NCI-H2227 treated with DMSO at 0.1 percent for 48 hours (cell line): ENCODE measurements at places on chromosomes 3 and 15.

DNA sequence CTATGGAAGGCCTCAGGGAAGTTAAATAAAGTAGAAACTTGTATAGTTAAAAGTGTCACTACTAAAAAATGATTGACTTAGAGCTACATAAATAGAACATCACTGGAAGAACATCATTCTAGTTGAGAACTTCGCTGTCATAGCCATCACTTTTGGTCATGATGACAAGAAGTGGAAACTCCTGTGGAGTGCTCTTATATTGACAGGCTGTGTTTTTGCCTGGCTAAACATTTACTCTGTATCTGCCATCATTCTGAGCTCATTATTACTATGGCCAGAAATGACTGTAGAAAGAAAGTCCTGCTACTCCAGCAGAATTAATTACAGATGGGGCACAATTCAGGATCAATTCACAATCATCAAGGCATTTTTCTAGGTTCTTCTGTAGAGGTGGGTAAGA, 165.1 kb upstream of the GOLIM4 start:
- no peak for DNase-seq

DNA sequence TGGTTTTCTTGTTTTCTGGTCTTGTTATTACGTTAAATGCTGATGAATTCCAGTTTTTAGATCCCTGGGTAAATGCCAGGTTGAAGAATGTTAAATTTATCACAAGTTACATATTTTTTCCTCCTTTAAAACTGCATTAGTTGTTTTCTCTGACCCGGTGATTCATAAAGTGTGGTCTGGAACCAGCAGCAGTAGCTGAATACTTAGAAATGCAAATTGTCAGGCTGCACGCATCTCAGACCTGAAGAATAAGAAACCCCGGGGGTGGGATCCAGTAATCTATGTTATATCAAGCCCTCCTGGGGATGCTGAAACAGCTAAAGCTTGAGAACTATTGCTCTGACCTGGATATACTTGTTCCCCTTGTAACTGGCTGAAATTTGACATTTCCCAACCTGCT, 69.1 kb downstream of the PEX5L start:
- no peak for DNase-seq

GRCh38 chr3:151062611-151063010, 22.9 kb upstream of the MED12L start:
- DNase-seq, result no peak

- DNase-seq, result no peak
Observed at GRCh38 chr3:187966636-187967406, 187.1 kb upstream of the LPP start.

DNA sequence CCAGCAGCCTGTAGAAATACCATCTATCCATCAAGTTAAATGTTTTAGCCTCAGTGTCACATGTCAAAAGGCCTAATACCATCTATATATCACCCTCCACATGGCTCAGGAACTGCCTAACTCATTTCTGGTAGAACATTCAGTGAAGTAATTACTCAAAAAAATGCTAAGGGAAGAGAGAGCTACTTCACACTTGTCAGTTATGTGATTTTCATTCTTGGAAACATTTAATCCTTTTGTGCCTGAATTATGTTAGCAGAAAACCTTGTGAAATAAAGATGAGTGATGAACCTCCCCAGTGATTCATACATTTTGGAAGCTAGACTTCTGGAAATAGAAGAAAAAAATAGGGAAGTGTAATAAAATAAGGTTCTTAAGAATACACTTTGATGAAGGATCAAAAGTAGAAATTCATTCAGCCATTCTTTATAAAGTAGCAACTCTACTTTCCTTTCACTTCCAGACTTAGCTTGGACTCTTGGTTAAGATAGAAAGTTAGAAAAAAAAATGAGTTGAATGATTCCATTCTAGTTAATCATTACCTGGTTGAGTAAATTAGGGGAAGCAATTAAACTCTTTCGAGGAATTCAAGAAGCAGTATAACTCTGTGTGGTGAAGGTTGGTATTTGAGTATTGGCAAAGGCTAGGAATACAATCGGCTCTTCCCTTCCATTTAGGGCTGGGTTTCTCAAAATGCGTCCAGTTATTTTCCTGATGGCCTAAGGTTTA, 3.6 kb downstream of the OTOL1 start:
- DNase-seq, result no peak

DNA sequence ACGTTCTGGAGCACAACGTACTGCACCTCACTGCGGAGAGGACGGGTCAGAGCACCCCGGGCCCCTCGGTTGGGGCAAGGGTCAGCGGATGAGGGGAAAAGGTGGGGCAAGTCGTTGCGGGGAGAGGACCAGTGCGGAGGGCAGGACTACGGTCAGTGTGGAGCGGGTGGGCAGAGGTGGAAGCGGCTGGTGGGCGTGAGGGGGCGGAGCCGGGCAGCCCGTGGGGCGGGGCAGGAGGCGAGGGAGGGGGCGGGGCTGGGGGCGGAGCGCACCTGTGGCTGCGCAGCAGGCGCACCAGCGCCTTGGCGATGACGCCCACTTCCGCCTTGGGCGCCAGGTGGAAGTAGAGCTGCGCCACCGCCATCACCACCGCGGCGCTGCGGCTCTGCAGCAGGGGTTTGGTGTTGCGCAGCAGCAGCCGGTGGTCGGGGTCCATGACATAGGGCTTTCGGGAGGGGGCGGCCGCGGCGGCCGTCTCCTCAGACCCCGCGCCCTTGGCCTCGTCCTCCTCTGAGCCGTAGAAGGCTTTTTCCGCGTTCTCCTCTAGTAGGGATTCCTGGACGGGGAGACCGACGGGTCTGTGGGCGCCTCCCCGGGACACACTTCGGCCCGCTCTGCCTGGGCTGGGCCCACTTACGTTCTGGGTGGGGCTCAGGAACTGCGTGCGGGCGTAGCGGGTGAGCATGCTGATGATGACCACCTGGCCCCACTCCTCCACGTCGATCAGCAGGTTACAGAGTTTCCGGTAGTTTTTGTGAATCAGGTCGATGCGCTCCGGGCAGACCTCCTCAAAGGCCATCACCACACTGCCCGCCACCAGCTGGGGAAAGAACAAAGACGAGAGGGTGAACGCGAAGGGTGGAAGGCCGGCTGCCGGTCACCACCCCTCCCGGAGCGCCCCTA, 29.2 kb downstream of the AP3B2 start:
- no peak for DNase-seq

DNA sequence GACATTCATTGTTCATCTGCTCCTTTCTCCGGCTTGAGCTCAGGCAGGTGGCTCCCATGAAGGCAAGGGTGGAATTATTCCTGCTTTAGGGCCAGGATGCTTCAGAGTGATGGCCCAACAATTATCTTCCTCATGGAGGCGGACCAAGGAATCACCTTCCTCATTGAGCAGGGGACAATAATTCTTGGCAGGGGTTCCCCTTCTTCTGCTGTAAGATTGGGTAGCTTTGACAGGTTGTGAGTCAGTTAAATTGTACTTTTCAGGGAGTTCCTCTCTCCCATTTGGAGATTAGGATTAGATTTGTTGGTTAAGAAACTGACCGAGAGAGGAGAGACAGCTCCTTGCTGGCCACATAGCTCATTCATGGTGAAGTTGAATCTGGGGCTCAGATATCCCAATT, 31.4 kb upstream of the CD47 start:
- DNase-seq, result no peak
